ENCODE measurements at places on chromosomes 2 and 18.

DNA sequence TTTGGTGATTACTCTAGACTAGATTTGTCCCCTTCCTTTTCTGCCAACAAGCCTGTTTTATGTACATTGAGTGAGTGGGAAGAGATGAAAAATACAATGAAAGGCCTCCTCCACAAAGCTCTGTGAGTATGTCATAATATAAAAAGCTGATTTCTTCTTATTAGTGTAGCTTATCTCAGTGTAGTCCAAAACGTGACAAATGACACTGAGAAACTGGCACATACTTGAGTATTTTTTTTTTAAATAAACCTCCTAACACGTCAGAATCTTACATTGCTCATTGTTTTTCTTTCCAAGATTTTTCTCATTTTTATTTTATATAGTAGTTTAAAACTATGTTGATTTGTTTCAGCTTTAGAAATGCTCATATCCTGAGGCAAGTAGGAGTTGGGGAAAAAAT is 17.9 kb upstream of the FIGN start:
- no peak for DNase-seq

- DNase-seq, result no peak
Measured at GRCh38 chr2:164457271-164457670, 164.0 kb downstream of the GRB14 start.

- no peak for DNase-seq
Measured at GRCh38 chr2:149735237-149735958, 147.8 kb upstream of the MMADHC start.

DNA sequence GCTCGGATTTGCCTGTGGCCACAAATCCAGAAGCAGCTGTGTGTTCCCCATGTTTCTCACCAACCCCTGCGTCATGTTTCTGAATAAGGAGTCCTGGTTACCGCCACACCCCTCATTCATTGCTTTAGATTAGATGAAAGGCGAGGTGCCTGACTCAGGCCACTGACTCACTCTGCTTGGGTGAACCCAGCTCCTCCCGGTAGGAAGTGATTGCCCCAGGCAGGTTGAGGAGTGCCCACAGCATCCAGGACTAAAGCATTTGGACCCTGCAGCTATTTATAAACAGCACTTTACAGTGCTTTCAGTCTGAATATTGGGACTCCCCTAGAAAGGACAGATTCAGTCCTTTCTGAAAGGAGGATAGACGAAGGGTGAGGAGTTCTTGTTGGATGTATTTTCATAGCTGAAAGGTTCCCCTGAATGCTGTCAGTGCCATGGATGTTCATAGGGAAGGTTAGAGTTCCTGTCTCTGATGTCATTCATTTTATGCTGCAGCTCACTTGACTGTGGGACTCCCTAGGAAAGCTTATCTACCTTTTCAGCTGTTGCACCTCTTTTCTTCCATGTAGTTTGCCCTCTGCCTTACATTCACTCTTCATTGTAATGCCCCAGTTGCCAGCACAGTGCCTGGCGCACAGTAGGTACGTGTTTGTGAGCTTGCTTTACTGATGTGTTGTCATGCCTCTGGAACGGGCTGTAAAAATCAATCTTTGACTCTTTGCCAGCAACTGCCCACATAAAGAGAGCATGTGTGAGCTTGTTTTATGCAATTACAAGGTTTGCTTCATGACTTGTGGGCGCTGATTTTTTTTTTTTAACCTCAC is 14.9 kb downstream of the ITGA6 start:
- peak; percentile 48 for DNase-seq

GRCh38 chr2:3147651-3148530 is 229.7 kb downstream of the EIPR1 start:
- DNase-seq, result no peak

DNA sequence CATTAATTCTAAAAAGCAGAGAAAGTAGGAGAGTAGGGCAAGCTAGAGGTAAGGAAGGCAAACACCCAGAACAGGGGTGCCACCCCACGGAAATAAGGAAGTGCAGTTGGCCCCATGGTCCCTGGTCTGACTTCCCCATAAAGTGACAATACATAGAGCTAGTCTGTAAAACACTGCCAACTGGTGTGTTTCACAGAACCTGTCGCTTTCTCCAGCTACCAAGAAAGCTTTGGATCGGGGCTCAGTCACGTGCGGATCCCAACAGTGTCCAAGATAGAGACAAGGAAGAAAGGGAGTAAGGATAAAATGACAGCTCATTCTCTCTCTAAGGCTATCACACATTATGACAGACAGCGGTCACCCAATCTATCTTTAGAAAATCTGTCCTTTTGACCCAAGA is 36.4 kb downstream of the TBC1D8 start:
- DNase-seq, result no peak

DNA sequence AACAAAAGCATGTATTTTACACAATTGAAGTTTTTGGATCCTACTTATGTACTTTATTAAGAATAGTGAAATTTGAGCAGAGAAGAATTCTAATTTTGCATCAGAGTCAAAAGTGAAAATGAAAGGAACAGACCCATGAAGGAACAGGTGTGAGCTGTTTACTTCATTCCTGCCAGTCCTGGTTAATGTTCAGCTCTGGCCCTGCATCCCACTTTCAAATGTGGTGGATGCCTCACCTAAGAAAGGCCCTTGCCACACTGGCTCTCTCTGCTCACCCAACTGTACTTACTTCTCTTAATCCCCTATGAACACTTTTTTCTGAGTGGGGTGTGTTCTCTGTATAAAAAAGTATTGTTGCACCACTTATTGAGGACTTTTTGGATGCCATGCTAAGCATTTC is 22.2 kb downstream of the FAM110C start:
- DNase-seq, result no peak

GRCh38 chr2:20304411-20304810 is 46.2 kb downstream of the PUM2 start:
- no peak for DNase-seq

- DNase-seq, result no peak
Measured at GRCh38 chr2:194545978-194546377, 1111.0 kb upstream of the SLC39A10 start.

- DNase-seq, result no peak
Measured at GRCh38 chr2:225113371-225114015, 71.2 kb upstream of the DOCK10 start.

DNA sequence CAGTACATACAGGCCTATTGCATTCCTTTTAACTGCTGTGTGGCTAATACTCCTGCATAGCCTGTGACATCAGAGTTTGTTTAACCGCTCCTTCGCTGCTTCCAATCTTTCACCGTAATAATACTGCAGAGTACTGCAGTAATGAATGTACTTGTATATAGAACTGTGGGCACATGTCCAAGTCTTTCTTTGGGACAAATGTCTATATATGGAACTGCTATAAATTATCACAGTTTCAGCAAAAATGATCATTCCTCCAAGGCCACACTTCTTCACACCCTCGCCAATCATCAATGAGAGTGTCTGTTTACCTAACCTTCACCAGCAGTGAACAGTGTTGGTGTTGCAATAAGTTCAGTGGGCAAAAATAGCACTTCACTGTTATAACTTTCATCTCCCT is 230.4 kb downstream of the SP3 start:
- DNase-seq, result no peak

- DNase-seq, result no peak
Measured at GRCh38 chr2:172926785-172927640, 148.6 kb upstream of the MAP3K20 start.

DNA sequence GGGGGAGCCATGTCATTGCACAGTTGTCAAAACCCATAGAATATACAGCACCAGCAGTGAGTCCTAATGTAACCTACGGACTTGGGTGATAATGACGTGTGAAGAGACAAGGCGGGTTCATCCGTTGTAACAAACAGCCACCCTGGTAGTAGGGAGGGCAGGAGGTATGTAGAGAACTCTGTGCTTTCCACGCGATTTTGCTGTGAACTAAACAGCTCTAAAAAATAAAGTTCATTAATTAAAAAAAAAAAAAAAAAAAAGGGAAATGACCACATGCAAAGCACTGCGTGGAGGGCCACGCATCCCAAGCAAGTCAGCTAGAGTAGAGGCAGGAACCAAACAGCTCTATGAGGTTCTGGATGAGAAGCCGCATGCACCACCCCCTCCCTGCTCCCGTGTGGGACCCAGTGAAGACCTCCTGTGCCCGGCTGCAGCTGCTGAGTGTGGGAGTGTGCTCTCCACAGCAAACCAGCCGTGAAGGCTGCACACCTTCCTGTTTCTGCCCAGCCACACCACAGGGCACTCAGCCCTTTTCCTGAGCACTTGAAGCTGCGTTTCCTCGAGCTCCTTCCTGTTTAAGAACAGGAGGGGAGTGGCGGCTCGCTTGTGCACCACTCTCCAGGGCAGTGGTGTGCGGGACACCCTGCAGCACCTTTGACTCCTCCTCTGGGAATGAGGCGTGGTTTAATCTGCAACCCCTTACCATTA is 65.6 kb downstream of the ODC1 start:
- peak; percentile 30 for DNase-seq

GRCh38 chr2:40432921-40433483 is 18.9 kb downstream of the SLC8A1 start:
- DNase-seq, result no peak

DNA sequence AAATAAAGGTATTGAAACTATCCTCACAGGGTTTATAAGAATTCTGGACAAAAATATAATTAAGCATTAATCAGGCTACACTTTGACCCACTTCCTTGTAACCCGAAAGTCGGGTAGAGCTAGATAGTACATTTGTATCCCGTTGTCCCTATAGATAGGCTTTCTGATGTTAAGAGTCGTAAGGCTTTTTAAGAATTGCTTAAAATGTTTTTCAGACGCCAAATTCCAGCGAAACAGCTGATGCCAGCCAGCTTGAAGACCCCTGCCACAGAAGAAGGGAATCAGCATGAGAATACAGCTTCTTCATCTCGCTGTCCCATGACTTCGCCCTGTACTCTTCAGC is 962 bp upstream of the GPR155 start:
- DNase-seq, result no peak

DNA sequence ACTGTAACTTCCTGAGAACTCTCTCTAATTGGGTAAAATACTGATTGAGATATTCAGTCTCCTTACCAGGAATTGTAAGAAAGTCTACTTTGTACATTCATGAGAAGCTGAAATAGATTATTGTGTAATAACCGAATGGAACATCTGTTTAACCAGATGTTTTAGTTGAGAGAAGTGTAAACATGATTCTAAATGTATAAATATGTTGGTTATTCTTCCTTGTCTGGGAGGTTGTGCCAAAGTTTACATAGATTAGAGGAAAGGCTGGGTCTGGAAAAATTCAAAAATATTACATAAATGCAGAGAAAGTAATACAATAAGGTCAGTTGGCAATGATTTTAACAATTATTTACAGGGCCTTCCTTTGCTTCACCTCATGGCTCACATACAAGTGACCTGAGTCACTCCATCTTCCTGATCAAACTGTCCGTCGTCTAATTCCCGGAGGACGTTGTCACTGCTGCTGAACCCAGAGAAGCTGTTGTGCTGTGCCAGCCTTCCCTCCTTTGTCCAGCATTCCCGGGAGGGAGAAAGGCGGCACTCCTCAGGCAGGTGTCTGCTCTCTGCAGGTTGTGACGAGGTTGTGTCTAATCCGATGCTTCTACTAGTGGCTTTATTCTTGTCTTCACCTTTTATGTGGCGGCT is 55.9 kb downstream of the MOB4 start:
- no peak for DNase-seq

- no peak for DNase-seq
Measured at GRCh38 chr2:197148401-197148800, 162.2 kb downstream of the ANKRD44 start.

DNA sequence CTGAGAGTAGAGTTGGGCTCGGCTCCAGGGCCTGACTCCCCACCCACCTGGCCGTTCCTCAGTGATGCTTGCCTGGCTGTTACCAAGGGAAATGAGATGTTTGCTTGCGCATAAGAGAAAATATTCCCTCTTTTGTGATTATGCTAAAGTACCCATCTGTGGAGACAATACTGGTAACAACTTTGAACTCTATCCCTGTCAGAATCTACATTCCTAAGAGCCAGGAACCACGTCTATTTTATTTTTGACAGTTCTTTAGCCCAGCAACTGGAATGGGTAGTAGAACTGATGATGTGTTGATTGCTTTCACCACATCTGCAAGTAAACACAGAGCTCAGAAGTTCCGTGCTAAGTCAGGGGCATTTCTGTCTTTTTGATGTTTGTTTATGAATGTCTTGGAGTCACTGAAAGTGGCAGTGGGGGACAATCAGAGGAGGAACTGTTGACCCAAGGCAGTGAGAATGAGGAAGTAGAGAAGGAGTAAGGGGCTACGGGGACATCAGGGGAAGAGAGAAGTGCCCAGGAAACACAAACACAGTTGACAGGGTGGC is 348.3 kb upstream of the SOX11 start:
- no peak for DNase-seq

GRCh38 chr2:103873716-103874351 is 980.1 kb upstream of the POU3F3 start:
- DNase-seq, result no peak

GRCh38 chr18:75533950-75534349 is 106.4 kb upstream of the SMIM21 start:
- no peak for DNase-seq

GRCh38 chr2:62038975-62039771 is 133.7 kb downstream of the COMMD1 start:
- no peak for DNase-seq

GRCh38 chr2:1976728-1977416 is 232.6 kb upstream of the PXDN start:
- DNase-seq, result no peak

GRCh38 chr18:58769321-58769720 is 95.4 kb upstream of the ZNF532 start:
- DNase-seq, result no peak

DNA sequence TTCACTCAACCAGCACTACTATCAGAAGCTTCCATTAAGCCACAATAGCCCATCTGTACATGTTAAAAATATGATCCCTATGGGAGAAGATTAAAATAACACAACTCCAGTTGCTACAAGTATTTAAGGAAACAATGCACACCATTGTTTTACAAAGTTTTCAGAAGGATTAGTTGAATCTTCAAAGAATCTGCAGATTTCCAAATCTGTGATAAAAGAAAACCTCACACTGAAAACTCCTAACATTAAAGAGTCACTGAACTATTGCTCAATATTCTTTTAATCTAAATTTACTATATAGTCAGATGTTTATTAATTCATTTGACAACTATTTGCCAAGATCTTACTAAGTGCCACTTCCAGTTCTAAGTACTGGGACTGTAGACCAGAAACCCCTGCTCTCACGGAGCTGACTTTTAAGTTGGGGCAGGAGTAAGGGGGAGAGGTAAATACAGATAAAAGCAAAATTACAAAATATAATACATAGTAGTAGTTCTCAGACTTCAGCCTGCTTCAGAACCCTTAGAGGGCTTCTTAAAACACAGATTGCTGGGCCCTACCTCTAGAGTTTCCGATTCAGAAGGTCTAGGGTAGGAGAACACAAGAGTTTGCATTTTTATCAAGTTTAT is 94.4 kb downstream of the STK39 start:
- no peak for DNase-seq

- DNase-seq, result no peak
Measured at GRCh38 chr2:75800456-75800855, 89.7 kb upstream of the GCFC2 start.

Measured in stimulated activated CD8-positive, alpha-beta memory T cell treated with anti-CD3 and anti-CD28 coated beads, Interleukin-7, amount 100 ng/mL, for 4 hours (primary cell).